ENCODE measurements at places on chromosomes 12 and 14. TPM values are rescaled to one million over a fixed set of nuclear protein-coding genes. Genes with fewer than 3 reads are reported as not detected.

GRCh38 chr14:75751296-75751695 lies 90.2 kb downstream of the TTLL5 start:
- DNase-seq: no peak

DNA sequence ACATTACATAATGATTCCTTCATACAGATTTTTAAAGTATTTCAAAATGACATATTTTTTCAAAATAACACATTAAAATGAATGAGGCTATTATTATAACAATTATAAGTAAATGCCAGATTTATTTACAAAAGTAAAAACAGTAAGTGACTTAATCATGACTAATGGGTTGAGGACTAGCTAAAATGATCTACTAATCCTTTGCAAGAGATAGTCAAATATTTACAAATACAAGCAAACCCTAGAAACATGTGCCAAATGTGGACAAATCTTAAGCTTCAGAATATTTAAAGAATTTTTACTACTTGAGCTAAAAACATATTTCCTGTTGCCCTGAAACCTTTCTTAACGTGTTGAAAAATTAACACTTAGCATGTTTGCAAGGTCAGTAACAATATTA lies 74.8 kb downstream of the KIF21A start:
- DNase-seq: peak; percentile 83

- peak; percentile 98 for DNase-seq
These were observed 12.1 kb downstream of the NUAK1 start for GRCh38 chr12:106126441-106127337.

- DNase-seq: peak; percentile 60
These were observed 86.1 kb upstream of the ARHGAP5 start for GRCh38 chr14:31990926-31991572.

- no peak for DNase-seq
These were observed 1192.8 kb upstream of the TMEM132C start for GRCh38 chr12:127074161-127074560.

DNA sequence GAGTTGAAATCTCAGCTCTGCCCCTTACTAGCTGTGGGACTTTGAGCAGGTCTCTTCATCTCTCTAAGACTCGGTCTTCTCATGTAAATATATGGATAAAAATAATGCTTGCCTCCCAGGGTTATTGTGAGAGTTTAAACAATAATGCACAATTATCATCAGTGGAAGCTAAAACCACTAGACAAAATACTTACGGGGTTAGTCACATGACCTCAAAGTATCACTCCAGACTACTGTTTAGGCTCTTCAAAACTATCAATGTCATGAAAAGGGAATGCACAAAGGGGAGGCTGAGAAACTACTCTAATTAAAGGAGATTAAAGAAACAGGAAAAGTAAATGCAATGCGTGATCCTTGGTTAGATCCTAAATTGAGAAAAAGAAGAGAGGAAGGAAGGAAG lies 24.5 kb upstream of the TSPAN11 start:
- no peak for DNase-seq

GRCh38 chr14:94867946-94868771 lies 98.2 kb upstream of the GSC start:
- DNase-seq: peak; percentile 1

GRCh38 chr14:22848351-22849164 lies 12.2 kb downstream of the MMP14 start:
- DNase-seq: no peak

DNA sequence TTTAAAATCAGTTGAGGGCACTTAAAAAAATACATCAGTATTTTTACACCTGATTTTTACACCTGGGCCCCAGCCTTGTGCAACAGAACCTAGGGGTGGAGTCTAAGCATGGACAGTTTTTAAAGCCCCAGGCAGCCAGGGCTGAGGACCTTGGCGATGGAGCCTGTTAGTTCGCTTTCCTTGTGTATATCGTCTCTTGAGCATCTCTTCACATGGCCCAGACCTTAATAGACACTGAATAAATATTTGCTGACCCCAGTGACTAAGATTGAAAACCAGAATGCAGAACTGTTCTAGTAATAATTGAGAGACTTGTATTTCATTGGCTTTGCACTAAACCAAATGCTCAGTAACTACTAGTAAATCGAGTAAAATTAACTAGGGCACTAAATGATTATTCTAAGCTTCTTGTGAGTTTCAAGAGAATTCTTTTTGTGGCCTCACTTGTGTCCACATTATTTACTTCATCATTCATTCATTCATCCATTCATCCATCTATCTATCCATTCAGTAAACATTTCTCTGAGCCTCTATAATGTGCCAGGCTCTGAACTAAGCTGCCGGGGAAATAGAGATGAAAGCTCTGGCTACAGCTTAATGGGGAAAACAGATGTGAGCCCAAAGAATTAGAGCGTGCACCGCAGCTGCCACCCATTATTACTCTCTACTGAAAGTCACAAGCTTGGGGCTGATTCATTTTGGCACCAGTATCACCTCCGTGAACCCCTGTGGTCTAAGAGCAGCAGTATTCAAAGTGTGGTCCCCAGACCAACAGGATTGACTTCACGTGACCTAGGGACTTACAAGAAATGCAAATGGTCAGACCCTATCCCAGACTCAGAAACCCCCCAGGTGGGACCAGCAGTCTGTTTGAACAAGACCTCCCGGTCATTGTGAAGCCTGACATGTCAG lies 30.7 kb upstream of the BCL7A start:
- DNase-seq: peak; percentile 94

DNA sequence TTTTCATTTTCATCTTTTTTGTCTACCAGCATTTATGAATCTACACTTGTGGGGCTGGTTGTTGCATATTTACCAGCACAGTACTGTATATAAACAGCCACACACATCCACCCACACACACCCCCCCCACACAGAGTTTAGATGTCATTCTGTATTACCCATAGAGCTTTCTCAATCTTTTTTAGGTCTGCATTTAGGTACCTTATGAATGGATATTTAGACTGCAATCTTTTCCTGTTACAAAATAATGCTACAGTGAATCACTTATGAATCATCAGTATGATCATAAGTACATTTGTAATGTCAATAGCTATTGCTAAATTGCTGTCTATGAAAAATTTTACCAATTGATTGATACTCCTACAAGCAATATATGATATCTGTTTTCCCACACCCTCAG lies 67.3 kb upstream of the STK38L start:
- DNase-seq: peak; percentile 94

DNA sequence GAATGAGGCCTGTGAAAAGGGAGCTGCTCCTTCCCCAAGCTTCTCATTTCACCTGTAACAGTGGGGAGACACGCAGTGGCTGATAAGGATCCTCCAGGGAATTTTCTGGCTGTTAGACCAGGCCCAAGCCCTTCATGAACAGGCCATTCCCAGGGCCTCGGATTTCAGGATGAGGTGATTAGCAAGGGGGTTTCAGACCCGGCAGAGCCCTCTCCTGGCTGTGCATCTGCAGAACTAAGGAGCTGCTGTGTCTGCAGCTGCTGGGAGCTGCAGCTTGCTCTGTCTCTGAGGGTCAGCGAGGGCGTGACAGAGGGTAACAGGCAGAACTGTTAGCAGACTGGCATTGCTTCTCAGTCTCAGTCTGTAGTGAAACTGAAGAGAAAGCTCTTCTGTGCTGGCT lies 110.4 kb downstream of the KCNA5 start:
- no peak for DNase-seq

DNA sequence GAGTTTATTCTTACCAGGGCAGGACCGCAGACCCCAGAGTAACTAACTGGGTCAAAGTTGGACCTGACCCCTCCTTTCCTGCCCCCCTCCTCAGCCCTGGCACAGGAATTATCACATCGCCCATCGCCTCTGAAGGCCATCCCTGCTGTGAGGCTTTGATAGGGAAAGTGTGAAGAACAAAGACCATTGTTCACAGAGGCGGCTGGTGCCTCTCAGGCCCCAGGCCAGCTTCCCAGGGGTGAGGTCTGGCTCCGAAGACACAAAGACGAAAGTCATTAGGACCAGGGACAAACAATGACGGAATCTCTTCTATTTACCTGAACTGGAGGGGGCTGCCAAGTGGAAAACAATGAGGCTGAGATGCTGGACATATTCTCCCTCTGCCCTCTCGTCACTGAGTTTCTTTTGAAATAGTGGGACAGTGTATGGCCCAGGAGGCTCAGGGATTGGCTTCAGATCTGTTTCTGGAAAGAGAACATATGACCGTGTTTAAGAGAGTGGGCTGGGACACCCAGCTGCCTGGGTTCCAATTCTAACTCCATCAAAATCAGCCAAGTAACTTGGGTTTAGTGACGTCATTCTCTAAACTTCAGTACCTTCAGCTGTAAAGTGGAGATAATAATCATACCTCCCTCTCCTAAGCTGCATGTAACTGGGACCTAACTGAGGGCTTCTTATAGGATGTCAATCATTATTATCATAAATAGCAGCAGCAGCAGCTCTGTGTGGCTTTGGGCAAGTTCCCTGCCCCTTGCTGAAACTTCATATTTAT lies 769.4 kb downstream of the MED13L start:
- no peak for DNase-seq

DNA sequence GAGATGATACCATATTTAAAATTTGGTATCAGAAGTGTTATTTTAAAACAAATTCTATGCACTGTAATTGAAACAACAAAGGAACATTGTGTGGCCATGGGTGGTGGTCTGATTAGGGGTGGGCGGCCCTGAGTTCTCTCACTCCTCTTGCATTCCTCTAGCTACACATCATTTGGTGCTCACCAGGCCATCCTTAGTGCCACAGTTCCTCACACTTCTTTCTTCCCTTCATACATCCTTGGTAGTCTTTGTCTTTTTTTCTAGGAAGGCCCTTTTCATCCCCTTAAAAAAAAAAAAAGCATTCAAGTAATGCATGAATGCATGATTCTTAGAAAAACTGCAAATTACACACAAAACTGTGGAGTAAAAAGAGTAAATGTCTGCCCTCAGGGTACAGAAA lies 2.4 kb upstream of the MANSC4 start:
- no peak for DNase-seq

- peak; percentile 88 for DNase-seq
These were observed 103.3 kb downstream of the C12orf75 start for GRCh38 chr12:105433804-105434203.

- no peak for DNase-seq
These were observed 46.2 kb downstream of the KDM2B start for GRCh38 chr12:121534495-121535148.

DNA sequence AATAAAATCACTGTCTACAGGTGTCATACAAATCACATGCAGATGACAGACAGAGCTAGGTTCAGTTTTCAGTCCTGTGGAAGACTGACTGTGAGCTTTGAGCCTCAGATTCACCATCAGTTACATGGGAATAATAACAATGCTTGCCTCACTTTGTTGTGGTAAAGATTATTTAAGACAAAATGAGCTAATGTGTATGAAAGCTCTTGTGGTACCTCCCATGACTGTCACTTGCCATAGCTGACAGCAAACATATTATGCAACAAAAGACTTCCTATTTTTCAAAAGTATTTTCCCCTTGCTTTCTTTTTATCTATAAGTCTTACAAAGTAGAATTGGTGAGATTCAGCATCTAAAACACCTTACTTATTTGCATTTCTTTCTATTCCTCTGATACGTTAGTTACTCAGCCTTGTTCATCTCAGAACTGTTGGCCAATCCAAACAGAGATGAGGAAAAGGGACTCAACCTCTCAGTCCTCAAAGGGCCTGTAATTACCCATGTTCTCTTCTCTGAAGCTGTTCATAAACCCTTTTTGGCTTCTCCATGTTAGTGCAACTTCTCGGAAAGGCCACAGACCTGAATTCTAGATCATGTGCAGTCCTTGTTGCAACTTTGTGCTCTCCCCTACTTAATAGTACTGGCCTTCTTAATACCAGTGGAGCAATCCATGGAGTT lies 8.8 kb upstream of the DDHD1 start:
- no peak for DNase-seq

DNA sequence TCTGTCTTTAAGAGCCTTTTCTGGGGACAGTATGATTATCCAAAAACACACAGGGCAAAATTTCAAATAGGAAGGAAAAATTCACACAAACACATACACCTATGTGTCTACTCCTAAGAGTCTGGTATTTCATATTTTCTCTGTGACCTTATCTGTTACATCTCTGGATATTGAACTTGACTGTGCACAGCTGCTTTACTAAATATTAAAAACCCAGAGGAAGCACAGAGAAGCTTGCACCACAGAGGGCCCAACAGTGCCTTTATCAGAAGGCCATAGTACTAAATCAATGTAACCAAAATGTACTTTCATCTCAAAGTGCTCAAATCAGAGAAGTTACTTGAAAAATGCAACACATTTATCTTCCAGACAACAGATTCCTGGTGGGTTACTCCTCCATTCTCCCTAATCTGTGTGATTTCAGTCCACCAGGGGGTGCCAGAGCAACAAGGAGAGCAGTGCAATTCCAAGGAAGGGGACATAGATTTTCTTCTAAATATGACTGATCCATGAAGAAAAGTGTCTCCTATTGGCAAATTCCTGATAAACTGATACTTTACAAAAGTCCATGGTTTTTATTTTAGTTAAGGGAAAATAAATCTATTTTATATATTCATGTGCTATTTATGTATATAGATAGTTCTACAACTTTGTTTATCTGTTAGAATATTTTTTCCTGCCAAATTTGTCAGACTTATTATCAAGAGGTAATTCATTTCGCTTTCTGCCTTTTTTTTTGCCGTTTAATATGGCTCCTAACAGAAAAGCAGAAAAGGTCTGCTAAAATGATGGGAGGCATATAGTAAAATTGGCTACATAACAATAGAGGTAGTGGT lies 617.6 kb downstream of the LRFN5 start:
- peak; percentile 90 for DNase-seq

- no peak for DNase-seq
These were observed 11.9 kb upstream of the PUS1 start for GRCh38 chr12:131917139-131917710.

DNA sequence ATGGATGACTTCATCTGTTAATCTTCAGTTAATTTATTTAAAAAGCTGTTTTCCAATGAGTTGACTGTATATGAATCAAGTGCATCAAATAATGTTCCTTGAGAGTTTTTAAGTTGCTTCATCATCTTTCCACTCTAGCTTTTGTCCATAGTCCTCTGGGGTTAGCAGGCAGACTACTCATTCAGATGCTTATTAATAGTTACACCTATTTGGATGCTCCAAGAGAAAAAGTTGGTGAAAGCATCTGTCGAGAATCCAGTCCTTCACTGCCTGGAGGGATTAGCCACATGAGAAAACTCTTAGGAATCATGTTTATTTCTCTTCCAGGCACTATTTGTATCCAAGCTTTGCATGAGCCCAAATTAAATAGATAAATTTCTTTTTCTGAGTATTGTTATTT lies 70.2 kb downstream of the DACT1 start:
- no peak for DNase-seq

- no peak for DNase-seq
These were observed 60.4 kb upstream of the KTN1 start for GRCh38 chr14:55519473-55520080.

- DNase-seq: no peak
These were observed 98.3 kb upstream of the EVL start for GRCh38 chr14:99966912-99967311.

- peak; percentile 26 for DNase-seq
These were observed 37.3 kb downstream of the VDR start for GRCh38 chr12:47867495-47867941.

GRCh38 chr14:50055461-50056228 lies 60.7 kb downstream of the VCPKMT start:
- no peak for DNase-seq

The SERPINA10 gene
- not detected for total RNA-seq

The TDRD9 gene
- total RNA-seq: 0.12 TPM

The IL22 gene
- total RNA-seq: not detected

The CLEC1A gene
- total RNA-seq: not detected

The USP30 gene
- total RNA-seq: 8.5 TPM

The AQP5 gene
- total RNA-seq: not detected

The KRT2 gene
- 0.23 TPM for total RNA-seq
